ENCODE measurements at places on chromosomes 12 and 14.

DNA sequence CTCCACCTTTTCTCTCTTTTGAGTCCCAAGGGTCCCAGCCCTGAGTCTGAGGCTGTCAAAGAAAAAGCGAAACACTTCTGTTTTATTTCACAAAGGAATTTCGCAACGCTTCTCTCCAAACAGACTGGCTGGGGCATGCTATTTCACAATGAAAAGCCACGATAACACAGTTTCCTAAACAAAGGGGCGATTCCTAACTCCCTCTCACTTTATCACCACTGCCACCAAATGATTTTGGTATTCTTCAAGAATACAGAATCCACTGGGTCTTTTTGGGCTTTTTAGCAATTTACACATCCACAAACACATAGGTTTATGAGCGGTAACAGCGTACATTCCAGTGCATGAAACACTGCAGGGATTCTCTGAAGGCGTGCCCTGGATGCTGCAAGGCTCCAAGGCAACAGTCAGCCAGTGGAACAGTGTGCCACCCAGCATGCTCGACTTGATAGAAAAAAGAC lies 161.2 kb downstream of the DAD1 start:
- DNase-seq = no peak

GRCh38 chr14:44392984-44393383 lies 114.1 kb downstream of the FSCB start:
- DNase-seq = no peak

GRCh38 chr12:11497995-11498394 lies 102.6 kb upstream of the PRB2 start:
- DNase-seq = no peak

- DNase-seq = no peak
These were observed 96.8 kb downstream of the TTLL5 start for GRCh38 chr14:75757644-75758402.

- DNase-seq = no peak
These were observed 54.4 kb downstream of the RASSF9 start for GRCh38 chr12:85781766-85782165.

- DNase-seq = no peak
These were observed 98.6 kb downstream of the GPATCH2L start for GRCh38 chr14:76250302-76250701.

DNA sequence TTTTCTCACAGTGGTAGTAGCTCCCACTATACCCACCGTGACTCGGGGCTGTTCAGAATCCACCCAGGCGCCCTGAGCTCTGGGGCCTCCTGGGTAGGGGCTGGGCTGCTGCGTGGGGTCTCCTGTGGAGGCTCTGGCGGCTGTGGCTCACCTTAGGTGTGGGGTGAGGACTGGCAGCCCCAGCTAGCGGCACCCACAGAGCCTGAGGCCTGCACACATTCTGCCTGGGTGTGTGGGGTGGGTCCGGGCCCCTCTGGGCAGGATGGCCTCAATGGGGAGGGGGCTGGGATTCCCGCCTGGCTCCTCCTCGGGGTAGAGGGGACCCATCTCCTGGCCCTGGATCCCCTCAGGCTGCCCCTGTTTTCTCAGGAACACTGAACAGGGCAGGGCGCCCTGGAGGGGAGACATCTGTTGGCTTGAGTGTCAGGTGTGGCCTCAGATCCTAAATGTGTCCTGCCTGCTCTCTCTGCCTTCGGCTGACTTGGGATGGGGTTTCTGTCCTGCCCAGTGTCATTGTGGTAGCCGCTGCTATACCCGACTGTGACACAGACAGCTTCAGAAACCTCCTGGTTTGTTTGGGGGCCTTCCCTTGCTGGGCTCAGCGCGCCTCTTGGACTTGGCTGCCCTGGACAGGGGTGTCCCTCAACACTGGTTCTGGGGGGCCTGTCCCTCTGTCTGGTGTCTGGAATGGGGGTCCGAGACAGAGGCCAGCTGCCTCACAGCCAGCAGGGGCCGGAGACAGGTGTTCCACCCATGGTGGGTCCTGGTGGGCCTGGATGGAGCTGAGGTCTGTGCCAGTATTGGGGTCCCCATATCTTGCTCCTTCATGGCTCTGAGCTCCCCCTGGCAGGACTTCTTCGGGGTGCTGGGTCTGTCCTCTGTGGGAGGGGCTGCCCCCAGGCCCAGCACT lies 354.9 kb downstream of the TMEM121 start:
- DNase-seq = no peak

Data from smooth muscle cell of the brain vasculature (primary cell).